ENCODE measurements at places on chromosomes 11 and 22. TPM values are rescaled to one million over a fixed set of nuclear protein-coding genes. Genes with fewer than 3 reads are reported as not detected.

DNA sequence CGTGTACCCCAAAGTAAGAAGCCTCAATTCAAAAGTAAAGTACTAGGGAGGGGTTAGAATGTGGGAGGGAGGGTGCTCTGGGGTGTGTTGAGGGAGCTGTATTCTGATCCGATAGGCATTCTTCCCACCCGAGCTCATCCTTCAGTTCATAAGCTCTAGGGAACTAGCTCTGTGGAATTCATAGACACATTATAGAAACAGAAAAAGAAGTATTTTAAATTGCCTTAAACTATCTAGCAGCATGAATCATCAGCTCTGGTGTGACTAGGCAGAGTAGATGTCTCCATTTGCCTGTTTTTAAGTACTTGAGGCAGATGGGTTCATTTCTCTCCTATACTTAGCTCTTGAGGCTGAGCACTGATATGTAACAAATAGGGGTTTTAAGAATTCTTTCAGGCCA is 7.3 kb upstream of the SGSM3 start:
- DNase-seq, result no peak

DNA sequence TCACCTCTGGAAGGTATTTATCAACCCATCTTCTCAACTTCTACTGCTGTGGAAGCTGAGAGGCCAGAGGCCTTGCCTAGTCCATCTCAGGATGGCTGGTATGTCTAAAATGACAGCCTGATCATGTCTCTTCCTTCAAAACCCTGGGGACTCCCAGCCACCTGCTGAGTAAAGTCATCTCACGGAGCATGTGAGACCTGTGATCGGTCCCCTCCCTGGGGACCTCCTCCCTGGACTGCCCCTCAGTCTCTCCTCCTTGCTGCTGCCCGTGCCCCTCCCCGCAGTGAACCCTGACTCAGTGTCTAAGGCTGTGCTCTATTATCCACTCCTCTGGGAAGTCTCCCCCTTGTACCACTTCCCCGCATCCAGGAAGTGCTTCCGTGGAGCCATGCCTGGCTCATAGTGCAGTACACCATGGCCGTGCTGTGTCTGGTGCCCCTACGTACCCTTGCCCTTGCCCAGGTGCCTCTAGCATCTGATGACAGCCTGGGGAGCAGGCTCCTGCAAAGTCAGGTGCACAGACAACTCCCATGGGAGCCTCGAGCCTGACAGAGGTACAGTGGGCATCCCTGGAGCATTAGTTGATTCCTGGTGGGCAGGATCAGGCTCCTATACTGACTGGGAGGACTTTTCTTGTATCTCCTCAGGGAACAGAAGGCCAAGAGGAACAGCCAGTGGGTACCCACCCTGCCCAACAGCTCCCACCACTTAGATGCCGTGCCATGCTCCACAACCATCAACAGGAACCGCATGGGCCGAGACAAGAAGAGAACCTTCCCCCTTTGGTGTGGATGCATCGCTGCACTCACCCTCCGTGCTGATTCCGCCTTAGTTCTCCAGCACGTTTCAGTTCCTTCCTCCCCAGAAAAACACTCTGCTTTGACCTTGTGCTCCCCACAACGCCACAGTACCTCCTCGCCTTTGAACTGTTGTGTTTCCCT is 13.8 kb downstream of the SMARCB1 start:
- no peak for DNase-seq

DNA sequence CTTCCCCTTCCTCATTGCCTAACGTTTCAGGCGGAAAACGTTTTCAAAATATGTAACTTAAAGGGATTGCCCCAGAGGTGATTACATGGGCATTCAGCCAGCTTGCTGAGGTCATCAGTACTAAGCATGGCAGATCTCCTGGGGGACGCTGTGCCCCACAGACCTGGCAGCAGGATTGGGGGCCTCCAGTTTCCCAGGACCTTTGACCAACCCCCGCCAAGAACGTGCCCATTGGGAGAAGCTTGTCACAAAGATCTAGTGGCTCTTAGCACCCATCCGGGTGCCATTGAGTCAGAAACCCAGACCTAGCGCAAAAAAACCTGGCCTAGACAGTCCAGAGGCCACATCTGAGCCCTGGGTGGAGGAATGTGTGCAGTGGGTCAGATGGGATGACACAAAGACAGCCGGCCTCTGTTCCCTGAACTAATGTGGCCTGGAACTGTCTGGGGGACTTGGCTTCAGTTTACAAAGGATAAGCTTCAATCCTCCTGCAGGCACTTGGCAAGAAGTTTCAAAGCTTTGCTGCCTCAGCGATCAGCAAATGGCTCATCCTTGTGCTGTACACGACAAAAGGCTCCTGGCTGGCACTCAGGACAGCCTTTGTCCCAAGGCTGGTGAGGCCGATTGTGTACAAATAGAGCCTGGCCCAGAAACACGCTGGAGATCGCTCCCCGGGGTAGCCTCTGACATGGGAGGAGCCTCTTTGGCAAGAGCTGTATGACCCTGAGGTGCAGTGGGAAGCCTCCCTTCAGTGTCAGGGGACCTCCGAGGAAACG is 9.5 kb downstream of the C1QTNF6 start:
- DNase-seq, result no peak

- DNase-seq, result no peak
Measured at GRCh38 chr22:27636716-27637508, 164.6 kb downstream of the MN1 start.

DNA sequence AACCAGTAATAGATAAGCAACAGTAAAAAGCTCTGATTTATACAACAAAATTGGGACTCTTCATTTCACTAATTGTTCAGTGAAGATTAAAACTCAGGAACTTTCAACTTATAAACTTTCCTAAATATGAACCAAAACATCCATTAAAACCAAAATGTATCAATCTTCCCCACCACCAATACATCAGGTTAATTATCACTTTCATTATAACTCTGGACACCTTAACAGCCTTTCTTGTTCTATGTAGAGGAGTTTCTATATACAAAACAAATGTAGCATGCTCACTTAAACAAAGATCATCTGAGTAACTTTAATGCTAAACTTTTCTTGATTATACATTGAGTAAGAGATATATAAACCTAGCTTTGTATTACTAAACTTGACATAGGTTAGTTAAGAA is 74.7 kb downstream of the ST14 start:
- no peak for DNase-seq

GRCh38 chr11:126841999-126842398 is 158.6 kb downstream of the KIRREL3 start:
- no peak for DNase-seq

DNA sequence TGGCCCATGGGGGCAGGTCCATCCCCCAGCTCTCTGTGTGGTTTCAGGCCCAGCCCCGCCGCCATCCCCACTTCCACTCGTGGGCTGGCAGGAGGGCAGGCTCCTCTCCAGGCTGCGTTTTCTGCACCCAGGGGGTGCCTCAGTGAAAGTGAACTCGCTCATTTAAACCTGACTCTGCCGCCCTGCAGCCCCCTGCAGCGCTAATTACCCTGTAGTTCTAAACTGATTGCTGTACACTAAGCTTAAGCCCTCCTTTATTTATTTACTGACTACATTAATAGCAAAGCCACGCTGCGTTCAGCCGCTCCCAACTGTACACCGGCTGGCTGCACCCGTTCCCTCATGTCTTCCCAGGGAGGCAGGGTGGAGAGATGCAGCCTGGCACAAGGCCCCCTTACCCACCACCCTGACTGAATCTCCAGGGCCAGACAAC is 36.6 kb upstream of the NNMT start:
- DNase-seq, result no peak

PKP3 gene
- 36.1 TPM for total RNA-seq

Data from pancreas (tissue), 10 donors.